ENCODE measurements at places on chromosomes 5 and 9.

- DNase-seq = no peak
These were observed 34.4 kb downstream of the MAP1B start for GRCh38 chr5:72141440-72142355.

GRCh38 chr9:88476491-88477271, 58.3 kb upstream of the NXNL2 start:
- no peak for DNase-seq

DNA sequence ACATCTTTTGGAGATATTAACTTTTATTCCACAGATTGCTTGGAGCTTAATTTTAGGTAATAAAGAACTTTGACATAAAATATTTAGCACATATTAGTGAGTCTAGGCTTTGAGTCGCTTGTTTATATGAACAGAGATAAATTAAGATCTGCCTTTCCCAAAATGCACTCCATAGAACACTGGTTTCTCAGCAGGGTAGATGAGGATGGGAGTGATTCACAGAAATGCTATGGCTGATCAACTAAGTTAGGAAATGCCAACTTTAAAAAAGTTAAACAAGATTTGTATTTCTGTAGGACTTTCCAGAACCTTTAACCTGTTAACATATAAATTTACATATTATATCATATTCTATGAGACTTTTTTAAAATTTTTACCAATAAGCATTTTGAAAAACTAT, 65.2 kb downstream of the STARD4 start:
- DNase-seq = no peak

GRCh38 chr9:107430071-107430470, 59.5 kb downstream of the KLF4 start:
- no peak for DNase-seq

DNA sequence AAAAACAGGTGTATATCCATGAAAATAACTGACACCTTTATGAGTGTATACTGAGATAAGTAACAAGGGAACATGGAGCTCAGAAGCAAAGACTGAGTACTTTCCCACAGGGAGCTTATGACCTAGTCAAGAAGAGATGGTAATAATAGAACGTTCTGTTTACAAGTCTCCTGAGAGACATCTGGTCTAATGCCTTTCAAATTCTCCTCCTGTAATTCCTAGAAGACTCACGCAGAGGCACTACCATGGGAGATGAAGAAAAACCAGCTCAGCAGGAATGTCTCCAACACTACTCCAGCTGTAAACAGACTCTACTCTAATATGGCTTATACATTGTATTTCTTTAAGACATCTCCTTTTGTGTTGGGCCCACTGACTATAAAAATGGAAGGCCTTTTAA, 503.6 kb upstream of the TUSC1 start:
- no peak for DNase-seq

DNA sequence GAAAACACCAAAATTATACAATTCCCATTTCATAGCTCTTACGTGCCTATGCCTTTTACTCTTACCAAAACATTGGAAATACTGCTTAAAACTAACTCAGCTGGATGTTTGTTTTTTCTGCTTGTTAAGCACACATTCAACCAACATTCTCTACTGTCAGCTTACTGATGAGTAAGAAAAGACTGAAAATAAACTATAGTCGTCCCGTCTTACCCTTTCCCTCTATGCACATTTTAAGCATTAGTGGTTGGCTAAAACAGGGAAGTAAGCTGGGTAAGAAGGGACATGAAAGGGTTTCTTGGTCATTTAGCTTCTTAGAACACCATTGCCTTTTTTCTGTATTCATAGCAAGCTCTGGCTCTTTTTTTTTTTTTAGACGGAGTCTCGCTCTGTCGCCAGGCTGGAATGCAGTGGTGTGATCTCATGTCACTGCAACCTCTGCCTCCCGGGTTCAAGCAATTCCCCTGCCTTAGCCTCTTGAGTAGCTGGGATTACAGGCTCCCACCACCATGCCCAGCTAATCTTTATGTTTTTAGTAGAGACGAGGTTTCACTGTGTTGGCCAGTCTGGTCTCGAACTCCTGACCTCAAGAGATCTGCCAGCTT, 232.1 kb upstream of the PCSK5 start:
- DNase-seq = no peak

- no peak for DNase-seq
These were observed 148.5 kb downstream of the BNC2 start for GRCh38 chr9:16721972-16722371.

GRCh38 chr9:124032247-124032646, 20.7 kb downstream of the LHX2 start:
- no peak for DNase-seq

Measured in stimulated activated CD8-positive, alpha-beta memory T cell treated with anti-CD3 and anti-CD28 coated beads, Interleukin-7, amount 100 ng/mL, for 1 hour (primary cell).